Glutamatergic neuron (in vitro differentiated cells): ENCODE measurements at places on chromosomes 7 and 10. TPM values are rescaled to one million over a fixed set of nuclear protein-coding genes. Genes with fewer than 3 reads are reported as not detected.

Gene GTPBP10
- 18.7 TPM for total RNA-seq

Gene ZNF282
- 22.9 TPM for total RNA-seq

Gene COL13A1
- total RNA-seq: 8.5 TPM

Gene CLCN1
- 0.56 TPM for total RNA-seq

Gene AKR1B15
- total RNA-seq: not detected

Gene C10orf62
- total RNA-seq: not detected

Gene ITPRID1
- total RNA-seq: not detected

Gene CCDC172
- total RNA-seq: not detected

Gene ADAMTS14
- 29.8 TPM for total RNA-seq

Gene CALCR
- not detected for total RNA-seq

Gene TRIM73
- total RNA-seq: 11.2 TPM
